ENCODE measurements at places on chromosomes 12 and 14.

GRCh38 chr12:57899010-57899662, 42.2 kb upstream of the ATP23 start:
- no peak for DNase-seq

DNA sequence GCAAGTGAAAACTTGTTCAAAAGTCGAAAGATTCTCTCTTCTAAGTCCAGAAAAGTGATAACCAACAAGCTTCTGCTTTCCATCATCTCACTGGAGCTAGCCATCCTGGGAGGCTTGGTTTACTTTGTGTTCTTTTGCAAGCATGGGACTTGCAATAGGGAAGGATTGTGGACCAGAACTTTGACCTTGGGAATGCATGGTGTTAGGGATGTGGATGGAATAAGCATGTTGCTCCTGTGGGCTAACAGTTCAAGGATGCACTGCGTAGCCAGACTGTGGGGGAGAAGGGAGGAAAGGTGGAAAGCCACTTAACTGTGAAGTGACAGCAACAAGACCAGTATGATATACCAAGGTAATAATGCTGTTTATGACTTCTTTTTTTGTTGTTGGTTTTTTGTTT, 28.6 kb downstream of the SOAT2 start:
- no peak for DNase-seq

DNA sequence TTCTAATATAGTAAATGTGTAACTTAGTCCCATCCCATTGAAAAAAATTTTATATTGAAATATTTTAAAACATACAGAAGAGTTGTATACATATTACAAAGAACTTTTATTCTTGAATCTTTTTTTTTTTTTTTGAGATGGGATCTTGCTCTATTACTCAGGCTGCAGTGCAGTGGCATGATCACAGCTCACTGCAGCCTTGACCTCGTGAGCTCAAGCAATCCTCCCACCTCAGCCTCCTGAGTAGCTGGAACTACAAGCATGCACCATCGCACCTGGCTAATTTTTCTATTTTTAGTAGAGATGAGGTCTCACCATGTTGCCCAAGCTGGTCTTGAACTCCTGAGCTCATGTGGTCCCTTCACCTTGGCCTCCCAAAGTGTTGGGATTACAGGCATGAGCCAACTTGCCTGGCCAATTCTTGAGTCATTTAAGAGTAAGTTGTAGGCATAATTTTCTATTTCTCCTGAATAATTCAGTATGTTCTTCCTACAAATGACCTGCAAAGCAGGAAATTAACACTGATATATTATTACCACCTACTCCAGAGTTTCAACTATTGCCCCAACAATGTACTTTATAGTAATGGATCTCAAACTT, 153.0 kb upstream of the BMP4 start:
- no peak for DNase-seq

DNA sequence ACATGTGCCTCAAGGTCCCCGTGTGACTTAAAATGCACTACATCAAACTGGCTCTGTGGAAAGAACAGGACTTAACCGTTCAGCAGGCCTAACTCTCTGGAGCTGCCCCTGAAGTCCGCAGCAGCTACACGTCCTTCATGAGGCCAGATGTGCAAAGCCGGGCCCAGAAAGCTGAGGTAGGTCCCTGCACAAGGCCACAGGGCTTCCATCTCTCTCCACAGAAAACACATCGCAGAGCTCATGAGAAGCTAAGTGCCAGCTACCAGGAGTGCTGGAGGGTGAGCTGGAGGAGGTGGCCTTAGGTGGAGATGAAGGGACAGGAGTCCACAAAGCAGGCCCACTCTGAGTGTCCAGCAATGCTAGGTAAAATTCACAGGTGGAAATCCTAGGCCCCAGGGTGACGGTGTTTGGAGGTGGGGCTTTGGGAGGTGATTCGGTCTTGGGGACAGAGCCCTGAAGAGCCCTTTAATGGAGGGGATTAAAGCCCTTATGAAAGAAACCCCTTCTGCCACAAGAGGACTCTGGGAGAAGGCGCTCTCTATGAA, 52.4 kb downstream of the VCPKMT start:
- DNase-seq: no peak

- no peak for DNase-seq
These were observed 24.1 kb upstream of the TRIM9 start for GRCh38 chr14:51118993-51119392.

- DNase-seq: no peak
These were observed at the start of gene TPPP2 for GRCh38 chr14:21029917-21030316. Gene TPPP2, plus strand, starts transcription at chr14:21030217. Its CDS starts 365 bp downstream, at chr14:21030582.
